Kidney epithelial cell (primary cell): ENCODE measurements at places on chromosomes 12 and 14. TPM values are rescaled to one million over a fixed set of nuclear protein-coding genes. Genes with fewer than 3 reads are reported as not detected.

- DNase-seq, result no peak
These were observed 185.2 kb downstream of the TMTC3 start for GRCh38 chr12:88327276-88327675.

GRCh38 chr12:3045494-3045893, 31.7 kb upstream of the TSPAN9 start:
- DNase-seq, result no peak

DNA sequence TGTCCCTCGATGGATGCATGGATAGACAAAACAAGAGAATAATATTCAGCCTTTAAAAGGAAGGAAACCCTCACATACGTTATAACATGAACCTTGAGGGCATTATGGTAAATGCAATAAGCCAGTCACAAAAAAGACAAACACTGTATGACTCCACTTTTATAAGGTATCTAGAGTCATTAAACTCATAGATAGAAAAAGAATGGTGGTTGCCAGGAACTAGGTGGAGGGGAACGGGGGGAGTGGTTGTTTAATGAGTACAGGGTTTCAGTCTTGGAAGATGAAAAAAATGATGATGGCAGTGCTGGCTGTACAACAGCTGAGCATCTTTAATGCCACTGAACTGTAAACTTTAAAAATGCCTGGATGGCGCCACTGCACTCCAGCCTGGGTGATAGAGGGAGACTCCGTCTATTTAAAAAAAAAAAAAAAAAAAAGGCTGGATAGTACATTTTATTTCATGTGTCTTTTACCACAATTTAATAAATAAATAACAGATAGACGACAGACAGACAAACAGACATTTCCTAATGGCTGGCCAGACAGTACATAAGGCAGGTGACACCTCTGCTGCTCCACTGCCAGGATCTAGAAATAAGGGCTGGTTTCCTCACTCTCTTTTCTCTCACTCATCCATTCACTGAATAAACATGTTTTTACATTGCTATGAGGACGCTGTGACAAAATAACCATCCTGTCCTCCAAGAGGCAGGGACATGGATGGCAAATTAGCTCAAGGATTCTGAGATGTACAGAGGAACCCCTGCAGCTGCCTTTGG, 118.8 kb downstream of the FOXN3 start:
- no peak for DNase-seq

- no peak for DNase-seq
These were observed 355.6 kb downstream of the LRIG3 start for GRCh38 chr12:58564721-58565120.

Gene CFAP54
- total RNA-seq, result 0.41 and 0.79 TPM in 2 replicates
